RPMI7951 (cell line): ENCODE measurements at places on chromosomes 1 and 21. TPM values are rescaled to one million over a fixed set of nuclear protein-coding genes. Genes with fewer than 3 reads are reported as not detected.
A peak's percentile ranks its signal among the peaks of the same experiment; 100 is the strongest.

DNA sequence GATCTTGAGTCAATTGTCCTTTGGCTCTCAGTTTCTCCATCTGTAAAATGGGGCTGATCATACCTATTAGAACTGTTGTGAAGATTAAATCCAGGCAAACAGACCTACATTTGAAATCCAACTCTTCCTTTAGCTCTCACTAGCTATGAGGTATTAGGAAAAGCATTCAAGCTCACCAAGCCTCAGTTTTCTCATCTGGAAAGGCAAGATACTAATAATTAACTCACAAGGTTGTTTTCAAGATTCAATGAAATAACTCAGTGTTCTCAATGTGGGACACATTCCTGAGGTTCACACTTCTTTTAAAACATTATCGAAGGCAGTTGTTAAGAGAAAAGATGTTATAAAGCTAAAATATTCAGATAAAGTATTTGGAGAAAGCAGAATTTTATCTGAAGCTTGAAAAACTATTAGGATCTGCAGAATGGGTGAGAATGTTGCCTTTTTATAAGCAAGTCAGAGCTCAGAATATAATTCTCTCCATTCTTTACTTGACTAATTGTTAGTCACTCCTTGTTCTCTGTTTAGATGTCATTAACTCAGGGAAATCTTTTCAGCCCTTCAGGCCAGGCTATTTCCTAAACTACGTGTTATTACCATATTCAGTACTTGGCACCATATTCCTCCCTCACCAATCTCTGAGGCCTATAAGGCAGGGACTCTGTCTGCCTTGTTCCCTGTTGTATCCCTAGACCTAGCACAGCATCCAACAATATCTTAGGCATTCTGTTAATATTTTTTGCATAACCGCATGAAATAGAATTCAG is 72.0 kb upstream of the VAV3 start:
- peak; percentile 27 for DNase-seq

DNA sequence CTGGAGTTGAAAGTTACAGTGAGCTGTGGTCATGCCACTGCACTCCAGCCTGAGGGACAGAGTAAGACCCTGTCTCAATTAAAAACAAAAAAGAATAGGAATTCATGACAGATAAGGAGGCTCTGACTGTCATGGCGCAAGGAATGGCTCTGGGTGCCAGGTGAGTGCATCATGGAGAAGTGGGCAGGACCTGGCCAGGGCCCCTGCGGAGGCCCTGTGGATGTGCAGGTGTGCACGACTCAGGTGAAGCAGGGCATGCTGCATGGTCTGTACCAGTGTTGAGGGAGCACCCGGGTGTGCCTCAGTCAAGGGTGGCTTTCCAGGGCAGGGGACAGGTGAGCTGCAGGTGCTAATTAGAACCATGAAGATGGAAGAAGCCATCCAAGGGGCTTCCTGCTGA is 14.0 kb downstream of the SLC1A7 start:
- DNase-seq: no peak

GRCh38 chr1:22024485-22025367 is 23.3 kb downstream of the CELA3A start:
- DNase-seq: peak; percentile 87

DNA sequence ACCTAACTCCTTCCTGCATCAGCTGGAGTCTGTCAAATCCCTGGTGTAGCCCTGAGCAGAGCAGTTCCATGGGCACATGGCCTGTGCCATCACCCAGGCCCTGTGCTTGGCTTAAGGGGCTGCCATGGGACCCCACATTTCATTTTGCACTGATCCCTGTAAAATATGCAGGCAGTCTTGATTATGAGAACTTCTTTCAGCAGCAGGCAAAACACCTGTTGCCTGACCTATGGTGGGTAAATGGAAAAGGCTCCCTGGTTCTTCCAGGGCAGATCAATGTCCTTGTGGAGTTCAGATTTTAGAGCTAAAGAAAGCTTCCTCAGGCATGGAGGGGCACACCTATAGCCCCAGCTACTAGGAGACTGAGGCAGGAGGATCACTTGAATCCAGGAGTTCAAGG is 44.2 kb downstream of the HSD3B1 start:
- no peak for DNase-seq

- DNase-seq: peak; percentile 52
These were observed 11.7 kb upstream of the MYOCOS start for GRCh38 chr1:171610385-171610784.

- no peak for DNase-seq
These were observed 31.5 kb downstream of the OLIG1 start for GRCh38 chr21:33101300-33101911.

DNA sequence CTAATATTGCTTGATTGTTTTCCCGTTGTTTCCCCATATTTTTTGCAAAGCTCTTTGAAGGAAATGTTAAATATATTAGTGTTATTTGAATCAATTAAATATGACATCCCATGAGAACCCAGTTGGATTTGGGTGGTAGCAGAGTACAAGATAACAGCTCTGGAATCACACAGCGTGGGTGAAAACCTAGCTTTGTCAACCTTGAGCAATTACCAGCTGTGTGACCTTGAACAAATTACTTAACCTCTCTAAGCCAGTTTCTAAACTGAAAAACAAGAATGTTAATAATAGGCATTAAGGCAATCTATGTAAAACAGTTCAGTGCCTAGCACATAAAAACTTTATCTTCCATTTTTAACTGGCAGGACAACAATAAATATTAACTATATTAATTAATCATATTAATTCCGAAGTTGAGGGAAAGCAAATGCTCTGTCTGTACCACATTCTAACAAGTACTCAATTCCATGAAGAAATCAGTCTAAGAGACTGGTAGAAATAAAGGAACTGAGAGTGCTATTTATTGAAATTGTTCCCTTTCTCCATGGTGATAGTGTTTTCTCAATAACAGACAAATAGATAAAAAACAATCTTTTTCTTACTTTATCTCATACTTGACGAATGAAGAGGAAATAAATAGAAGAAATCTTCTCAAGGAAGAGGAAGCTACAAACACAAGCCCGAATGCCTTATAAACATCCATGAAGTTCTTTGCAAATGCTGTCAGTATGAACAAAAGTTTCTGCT is 27.0 kb downstream of the DNASE2B start:
- no peak for DNase-seq

- peak; percentile 69 for DNase-seq
These were observed 19.5 kb downstream of the TEX35 start for GRCh38 chr1:178532392-178532791.

DNA sequence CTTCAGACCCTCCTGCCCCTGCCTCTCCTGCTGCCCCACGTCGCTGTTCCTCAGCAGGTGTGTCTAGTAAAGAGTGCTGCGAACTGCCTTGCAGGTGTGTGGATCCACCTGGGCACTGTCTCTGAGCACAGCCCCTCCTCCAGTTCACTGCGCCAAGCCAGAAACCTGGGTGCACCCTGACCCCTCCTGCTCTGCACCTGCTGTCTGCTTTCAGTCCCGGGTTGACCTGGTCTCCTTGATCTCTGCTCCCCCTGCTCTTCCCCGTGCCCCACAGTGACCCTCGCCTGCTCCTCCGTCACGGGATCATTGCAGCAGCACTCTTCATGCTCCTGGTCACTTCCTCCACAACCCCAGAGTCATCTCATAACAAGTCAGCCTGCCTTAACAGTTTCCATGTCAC is 6.5 kb downstream of the A3GALT2 start:
- no peak for DNase-seq

GRCh38 chr1:152946248-152946647 is 758 bp upstream of the SPRR5 start:
- no peak for DNase-seq

DNA sequence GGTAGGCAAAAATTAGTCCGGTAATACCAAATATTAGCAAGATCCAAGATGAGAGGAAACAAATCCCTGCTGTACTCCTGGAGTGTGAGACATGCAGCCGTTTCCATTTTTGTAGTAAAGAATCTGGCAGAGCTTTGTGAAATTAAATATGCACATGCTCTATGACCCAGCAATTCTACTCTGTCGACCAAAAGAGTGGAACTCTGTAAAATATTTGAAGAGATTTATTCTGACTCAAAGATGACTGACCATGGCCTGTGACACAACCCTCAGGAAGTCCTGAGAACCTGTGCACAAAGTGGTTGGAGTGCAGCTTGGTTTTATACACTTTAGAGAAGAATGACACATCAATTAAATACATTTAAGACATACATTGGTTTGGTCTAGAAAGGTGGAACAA is 16.2 kb downstream of the HAX1 start:
- no peak for DNase-seq

GRCh38 chr1:165253818-165254254 is 102.7 kb downstream of the LMX1A start:
- no peak for DNase-seq

DNA sequence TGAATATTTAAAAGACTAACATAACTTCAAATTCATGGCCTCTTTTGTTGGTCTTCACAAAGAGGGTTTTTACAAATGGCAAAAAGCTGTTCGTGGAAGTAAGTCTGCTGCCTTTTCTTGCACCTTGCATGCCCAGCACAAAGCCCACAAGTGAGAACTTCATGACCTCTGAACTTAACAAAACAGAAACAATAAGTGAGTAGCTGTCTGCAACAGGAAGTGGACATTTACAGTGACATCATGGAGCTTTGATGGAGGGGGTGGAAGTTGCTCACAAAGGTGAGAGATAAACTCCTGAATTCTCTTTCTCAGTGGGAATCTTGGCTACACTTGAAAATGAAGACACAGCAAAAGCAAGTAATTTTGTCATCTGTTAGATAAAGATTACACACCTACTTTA is 303.3 kb upstream of the DEPDC1 start:
- no peak for DNase-seq

GRCh38 chr1:201748335-201748734 is 80.6 kb upstream of the IPO9 start:
- peak; percentile 77 for DNase-seq

DNA sequence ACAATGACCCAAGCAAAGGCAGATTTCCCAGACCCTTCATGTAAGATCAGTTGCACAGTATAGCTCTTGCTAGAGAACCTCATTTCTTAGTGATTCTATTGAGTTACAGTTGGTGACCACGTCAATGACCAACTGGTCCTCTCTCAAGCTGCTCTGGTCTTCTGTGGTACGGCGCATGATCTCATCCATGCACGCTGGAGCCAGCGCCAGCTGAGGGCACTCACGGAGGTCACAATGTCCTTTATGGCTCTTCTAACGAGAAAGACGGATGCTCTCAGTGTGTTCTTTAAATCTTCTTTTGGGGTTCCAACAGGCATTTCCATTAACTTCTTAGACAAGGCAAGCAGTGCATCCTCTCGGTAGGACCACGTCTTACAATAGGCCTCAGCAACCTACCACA is 22.3 kb downstream of the CEP104 start:
- DNase-seq: no peak

- no peak for DNase-seq
These were observed 266.3 kb downstream of the RHOU start for GRCh38 chr1:229001467-229002011.

The SH2D1B gene
- total RNA-seq: 0.10 and 0.12 TPM in 2 replicates

The A3GALT2 gene
- not detected in 2 replicates for total RNA-seq

The HORMAD1 gene
- not detected in 2 replicates for total RNA-seq

The AIM2 gene
- total RNA-seq: 13.9 and 15.5 TPM in 2 replicates

The LAMB3 gene
- total RNA-seq: 20.2 and 22.5 TPM in 2 replicates

The ZNF695 gene
- total RNA-seq: 8.4 and 8.8 TPM in 2 replicates

The RAP1A gene
- 24.5 and 36.4 TPM in 2 replicates for total RNA-seq

The SPRR1A gene
- not detected in 2 replicates for total RNA-seq

The FGR gene
- total RNA-seq: not detected in 2 replicates

The OR2W3 gene
- 0.24 TPM in 1 of 2 replicates, not detected in the other for total RNA-seq
